ENCODE measurements at places on chromosomes 4 and X.

DNA sequence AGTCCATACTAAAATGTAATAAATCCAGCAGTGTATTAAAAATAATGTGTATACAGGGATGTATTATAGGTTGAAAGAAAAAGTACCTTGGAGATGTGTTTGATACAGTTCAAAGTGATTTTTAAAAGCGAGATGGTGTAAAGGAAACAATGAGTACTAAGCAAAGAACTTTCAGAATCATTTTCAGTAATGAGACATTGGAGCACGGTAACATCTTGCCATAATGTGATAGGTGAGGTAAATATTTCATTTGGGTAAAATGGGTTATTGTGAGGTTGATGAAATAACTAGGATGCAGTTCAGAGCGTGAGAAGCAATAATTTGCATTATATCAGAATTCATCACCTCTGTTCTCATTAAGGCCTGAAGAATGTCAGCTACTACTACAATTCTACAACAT lies 25.9 kb downstream of the EIF2S3 start:
- DNase-seq, result no peak

- no peak for DNase-seq
These were observed 1413.0 kb downstream of the PCDH7 start for GRCh38 chr4:32133141-32133540.

- no peak for DNase-seq
These were observed 250.0 kb downstream of the GPM6A start for GRCh38 chr4:175562111-175562510.

GRCh38 chr4:14184265-14184664 lies 556.7 kb upstream of the BOD1L1 start:
- no peak for DNase-seq

- no peak for DNase-seq
These were observed 457.2 kb downstream of the GALNTL6 start for GRCh38 chr4:172270397-172270796.

- DNase-seq, result peak; percentile 51
These were observed 71.0 kb downstream of the PJA1 start for GRCh38 chrX:69093960-69094871.

DNA sequence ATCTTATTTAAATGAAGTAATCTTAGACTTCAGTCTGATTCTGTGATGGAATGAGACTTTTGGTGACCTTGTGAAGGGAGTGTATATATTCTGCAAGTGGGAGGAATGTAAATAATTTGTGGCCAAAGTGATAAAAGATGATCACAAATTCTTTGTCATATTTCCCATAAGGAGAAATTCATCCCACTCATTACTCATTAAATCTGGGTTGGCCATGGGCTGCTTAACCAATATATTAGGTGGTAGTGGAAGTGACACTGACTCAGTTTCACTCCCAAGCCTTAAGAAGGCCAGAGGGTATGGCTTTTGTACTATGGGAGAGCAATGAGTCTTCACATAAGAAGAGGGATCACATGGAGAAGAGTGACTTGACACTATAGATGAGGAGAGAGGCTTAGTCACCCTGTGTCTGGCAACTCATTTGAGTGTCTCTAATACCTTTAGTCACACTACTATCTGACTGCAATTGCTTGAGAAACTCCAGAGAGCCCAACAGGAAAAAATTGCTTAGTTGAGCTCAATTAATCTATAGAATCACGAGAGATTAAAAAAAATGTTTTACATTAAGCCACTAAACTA lies 408.2 kb upstream of the PITX2 start:
- no peak for DNase-seq

GRCh38 chrX:3129256-3129655 lies 88.0 kb downstream of the ARSF start:
- DNase-seq, result no peak

GRCh38 chrX:143500751-143501150 lies 16.5 kb downstream of the SPANXN3 start:
- no peak for DNase-seq

- DNase-seq, result no peak
These were observed 168.0 kb downstream of the BANK1 start for GRCh38 chr4:101958547-101958946.

DNA sequence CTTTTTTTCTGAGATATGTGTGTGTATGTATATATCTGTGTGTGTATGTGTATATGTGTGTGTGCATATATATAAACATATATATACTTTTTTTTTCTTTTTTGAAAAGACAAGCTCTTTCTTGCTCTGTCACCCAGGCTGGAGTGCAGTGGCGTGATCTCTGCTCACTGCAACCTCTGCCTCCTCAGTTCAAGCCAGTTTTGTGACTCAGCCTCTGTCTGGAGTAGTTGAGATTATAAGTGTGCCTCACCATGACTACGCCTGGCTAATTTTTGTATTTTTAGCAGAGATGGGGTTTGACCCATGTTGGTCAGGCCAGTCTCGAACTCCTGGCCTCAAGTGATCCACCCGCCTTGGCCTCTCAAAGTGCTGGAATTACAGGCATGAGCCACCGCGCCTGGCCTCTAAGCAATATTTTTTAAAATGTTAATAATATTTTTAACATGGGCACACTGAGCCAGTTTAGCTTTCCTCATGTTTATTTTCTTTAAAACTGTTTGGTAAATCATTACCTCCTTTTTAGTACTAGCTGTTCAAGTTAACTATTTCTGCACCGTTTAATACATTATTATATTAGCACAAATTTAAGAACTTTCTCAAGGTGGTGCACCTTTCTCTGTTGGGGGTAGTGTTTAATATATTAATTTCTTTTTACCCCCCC lies 33.3 kb downstream of the BBS12 start:
- DNase-seq, result no peak

- DNase-seq, result no peak
These were observed 23.9 kb upstream of the CENPU start for GRCh38 chr4:184757810-184758209.

All from midbrain (tissue), 1 donor.